Pancreas (tissue), 10 donors: ENCODE measurements at places on chromosomes 12 and 14. TPM values are rescaled to one million over a fixed set of nuclear protein-coding genes. Genes with fewer than 3 reads are reported as not detected.
A peak's percentile ranks its signal among the peaks of the same experiment; 100 is the strongest.

DNA sequence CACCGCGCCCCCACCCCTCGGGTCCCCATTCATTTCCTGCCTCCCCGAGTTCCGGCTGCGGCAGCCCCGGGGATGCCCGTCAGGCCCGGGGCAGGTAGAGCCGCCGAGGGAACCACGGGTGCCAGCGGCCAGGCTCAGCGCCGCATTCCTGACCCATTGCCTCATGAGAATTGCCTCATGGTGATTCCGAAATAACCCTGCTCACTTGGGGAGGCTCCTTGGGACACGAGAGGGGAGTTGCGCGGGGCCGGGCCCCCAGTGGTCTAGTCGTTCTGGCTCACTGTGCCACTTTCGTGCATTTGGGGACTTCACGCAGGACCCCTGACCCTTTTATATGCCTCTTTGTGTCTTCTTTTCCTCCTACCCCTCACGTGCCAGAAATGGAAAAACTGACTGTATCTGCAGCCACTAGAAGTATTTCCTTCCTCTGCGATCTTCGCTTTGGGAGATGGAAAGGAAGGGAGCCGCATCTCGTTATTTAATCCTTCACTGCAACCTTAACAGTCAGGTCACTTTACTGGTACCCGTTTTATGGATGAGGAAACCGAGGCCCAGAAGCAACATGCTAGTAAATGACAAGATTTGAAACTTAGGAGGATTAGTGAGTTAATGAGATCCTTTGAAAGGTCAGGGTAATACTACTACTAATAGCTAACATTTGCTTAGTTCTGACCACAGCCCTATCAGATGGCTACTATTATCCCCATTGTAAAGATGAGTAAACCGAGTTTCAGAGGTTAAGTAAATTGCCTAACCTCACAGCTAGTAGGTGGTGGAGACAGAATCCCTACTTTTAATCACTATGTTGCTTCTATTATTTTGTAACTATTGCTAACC lies 768 bp downstream of the PTPN11 start:
- DNase-seq = peak; percentile 76

GRCh38 chr14:100911665-100912316 lies 8.3 kb upstream of the RTL1 start:
- DNase-seq = no peak

GRCh38 chr12:7542813-7543212 lies 39.2 kb upstream of the CD163 start:
- DNase-seq = no peak

DNA sequence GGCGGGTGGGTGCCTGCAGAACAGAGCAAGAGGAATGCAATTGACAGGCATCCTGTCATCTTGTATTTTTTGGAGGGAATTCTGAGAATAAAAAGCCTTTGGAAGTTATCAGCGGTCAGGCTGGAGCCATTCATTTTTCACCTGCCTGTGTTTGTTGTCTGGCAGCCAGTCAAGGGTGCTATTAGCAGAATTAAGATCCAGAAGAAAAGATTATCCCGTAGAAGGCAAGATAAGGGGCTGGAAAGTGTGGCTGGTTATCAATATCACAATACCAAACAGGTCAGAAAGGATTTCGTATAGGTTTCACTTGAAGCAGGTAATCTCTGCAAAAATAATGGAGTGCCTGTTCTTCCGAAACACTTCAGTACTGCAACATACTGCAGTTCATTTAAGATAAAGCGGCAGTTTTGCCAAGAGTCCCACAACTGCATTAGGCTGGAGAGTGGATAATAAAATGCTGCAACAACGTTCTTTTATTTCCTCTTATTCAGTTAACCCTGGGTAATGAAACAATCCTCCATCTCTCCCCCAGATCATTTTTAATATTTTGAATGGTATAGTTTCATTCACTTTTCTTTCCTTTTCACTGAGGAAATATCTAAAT lies 171.2 kb upstream of the CDKN3 start:
- DNase-seq = no peak

GRCh38 chr14:54568821-54569595 lies 2.1 kb downstream of the SAMD4A start:
- DNase-seq = no peak

DNA sequence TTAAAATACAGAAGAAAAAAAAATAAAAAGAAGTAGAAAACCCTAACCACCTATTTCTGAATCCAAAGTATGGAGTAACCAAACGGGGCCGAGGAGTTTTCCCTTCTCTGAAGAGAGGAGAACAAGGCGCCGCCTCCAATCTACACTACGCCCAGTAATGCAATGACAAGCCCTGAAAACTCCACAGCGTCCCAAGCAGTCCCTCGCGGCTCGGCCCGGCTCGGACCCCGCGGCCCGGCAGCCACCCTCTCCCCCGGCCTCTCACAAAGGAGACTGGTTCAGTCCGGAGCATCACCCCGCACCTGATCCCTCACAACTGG lies 371 bp downstream of the CHD8 start:
- DNase-seq = no peak

DNA sequence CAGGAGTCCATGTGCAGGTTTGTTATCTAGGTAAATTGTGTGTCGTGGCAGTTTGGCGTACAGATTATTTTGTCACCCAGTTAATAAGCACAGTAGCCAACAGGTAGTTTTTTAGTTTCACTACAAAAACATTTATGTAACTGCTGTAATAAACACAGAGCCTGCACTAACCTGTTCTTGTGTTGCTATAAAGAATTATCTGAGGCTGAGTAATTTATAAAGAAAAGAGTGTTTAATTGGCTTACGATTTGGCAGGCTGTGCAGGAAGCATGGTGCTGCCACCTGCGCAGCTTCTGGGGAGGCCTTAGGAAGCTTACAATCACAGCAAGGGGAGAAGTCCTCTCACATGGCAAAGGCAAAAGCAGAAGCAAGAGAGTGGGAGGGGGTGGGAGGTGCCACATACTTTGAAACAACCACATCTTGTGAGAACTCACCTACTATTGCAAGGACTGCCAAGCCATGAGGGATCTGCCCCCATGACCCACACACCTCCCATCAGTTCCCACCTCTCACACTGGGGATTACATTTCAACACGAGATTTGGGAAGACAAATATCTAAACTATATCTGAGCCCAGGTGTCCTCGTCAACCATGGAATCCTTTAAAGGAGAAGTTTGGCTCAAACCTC lies 266.4 kb upstream of the GRIP1 start:
- no peak for DNase-seq

GRCh38 chr14:92144708-92145107 lies 22.9 kb downstream of the CPSF2 start:
- DNase-seq = no peak

- no peak for DNase-seq
Observed at GRCh38 chr14:97900196-97900854, 1103.1 kb downstream of the VRK1 start.

DNA sequence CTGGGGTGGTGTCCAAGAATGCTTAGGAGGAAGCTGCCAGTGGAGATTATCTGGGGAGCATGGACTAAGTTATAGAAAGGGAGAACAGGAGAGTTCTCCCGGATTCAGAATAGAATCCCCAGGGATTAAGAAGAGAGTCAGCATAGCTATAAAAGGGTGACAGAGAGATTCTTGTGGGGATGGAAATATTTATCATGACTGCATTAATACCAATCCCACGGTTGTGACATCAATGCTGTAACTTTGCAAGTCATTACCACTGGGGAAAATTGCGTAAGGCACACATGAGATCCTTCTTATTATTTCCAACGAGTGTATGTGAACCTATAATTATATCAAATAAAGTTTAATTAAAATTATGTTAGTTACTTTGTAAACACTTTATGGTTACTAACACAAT lies 447.9 kb upstream of the TMEM132C start:
- DNase-seq = no peak

GRCh38 chr12:91361864-91362263 lies 179.2 kb upstream of the DCN start:
- DNase-seq = no peak

GRCh38 chr12:31274520-31275300 lies 51.2 kb downstream of the SINHCAF start:
- DNase-seq = no peak

DNA sequence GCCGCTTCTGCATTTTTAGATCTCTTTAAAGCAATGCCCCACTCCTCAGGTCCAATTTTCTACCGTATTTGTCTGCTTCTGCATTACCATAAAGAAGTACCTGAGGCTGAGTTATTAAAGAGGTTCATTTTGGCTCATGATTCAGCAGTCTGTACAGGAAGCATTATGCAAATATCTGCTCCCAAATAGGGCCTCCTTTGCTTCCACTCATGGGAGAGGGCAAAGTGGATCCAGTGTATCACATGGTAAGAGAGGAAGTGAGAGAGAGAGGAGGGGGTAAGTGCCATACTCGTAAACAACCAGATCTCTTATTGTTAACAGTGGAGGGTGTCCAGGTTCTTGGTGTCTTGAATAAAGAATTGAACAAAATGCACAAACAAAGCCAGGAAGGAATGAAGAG lies 316.1 kb upstream of the SEL1L start:
- no peak for DNase-seq

- DNase-seq = no peak
Observed at GRCh38 chr12:4106621-4107020, 166.9 kb upstream of the CCND2 start.

GRCh38 chr12:118271770-118272417 lies 100.8 kb downstream of the TAOK3 start:
- DNase-seq = no peak

DNA sequence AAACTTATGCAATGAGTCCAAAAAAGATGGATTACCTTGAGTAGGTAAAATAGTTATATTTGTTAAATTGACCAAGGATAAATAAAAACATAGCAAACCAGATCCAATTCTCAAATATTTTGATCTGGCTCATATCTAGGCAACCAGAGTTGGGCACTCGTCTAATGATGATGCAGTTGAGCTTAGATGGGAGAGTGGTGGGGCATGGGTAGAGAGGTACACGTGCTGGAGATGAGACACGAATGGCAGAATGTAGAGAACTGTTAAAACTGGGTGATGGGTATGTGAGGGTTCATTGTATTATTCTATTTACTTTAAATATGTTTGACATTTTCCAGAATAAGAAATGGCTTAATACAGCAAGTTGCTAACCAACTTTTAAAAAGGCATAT lies 7.6 kb upstream of the RNF34 start:
- no peak for DNase-seq

GRCh38 chr12:116144384-116144783 lies 133.1 kb downstream of the MED13L start:
- DNase-seq = no peak

DNA sequence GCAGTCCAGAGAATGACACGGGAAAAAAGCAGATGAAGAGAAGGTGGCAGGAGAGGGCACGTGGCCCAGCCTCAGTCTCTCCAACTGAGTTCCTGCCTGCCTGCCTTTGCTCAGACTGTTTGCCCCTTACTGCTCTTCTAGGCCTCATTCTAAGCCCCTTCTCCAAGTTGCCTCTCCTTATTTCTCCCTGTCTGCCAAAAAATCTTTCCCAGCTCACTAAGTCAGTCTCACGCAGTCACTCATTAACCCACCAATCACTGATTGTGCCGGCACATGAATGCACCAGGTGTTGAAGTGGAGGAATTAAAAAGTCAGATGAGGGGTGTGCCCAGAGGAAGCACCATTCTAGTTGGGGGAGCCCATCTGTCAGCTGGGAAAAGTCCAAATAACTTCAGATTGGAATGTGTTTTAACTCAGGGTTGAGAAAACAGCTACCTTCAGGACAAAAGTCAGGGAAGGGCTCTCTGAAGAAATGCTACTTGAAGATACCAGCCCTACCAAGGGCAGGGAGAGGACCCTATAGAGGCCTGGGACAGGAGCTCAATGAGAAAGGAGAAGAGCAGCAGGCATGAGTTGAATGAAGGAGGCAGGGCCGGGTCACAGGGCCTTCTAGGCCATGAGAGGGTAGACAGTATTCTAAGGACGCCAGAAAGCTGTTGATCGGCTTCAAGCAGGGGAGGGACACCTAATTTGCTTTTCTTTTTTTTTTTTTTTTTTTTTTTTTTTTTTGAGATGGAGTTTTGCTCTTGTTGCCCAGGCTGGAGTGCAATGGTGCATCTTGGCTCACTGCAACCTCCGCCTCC lies 40.9 kb downstream of the DAD1 start:
- no peak for DNase-seq

GRCh38 chr14:44798386-44799242 lies 163.1 kb downstream of the KLHL28 start:
- DNase-seq = no peak

- DNase-seq = no peak
Observed at GRCh38 chr14:58060077-58060476, 91.9 kb downstream of the ARMH4 start.

DNA sequence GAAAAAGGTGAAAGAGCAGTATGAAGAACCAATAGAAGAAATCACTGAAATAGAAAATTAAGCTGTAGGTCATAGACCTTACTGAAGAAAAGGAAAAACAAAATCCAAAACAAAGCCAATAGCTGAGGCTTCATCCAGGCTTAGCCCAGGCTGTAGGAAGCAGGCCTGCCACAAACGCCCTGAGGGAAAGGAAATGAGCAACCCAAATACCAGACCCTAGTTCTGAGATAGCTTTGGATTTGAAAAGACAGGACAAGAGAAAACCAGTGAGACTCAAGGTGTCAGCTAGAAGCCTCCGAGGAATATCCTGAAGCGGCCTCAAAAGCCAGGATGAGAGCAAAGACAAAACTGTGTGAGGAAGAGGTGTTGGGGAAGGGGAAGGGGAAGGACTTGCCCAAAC lies 79.2 kb downstream of the FERMT2 start:
- no peak for DNase-seq

DNA sequence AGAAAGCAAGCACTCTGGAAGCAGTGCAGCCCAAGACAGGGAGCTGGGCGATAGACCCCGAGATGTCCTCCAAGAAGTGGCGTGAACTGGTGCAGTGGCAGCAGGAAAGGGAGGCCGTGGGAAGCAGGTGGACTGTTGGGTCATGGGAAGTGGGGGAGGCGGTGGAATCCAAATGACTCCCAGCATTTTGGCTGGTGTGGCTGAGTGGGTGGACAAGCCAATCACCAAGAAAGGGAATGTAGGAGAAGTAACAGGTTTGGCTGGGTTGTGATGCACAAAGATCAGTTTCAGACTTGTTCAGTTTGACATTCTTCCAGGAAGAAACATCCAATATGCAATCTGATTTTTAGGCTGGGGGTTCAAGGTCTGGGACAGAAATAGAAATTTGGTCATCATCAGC lies 46.0 kb upstream of the KTN1 start:
- DNase-seq = no peak

IFNG gene
- not detected for total RNA-seq

TGM1 gene
- 3.8 TPM for total RNA-seq

KERA gene
- total RNA-seq = not detected

NYNRIN gene
- 3.7 TPM for total RNA-seq

TSPAN19 gene
- 0.15 TPM for total RNA-seq

GUCY2C gene
- total RNA-seq = not detected

CLEC6A gene
- total RNA-seq = not detected

SALL2 gene
- total RNA-seq = 1.8 TPM

PPP4R4 gene
- total RNA-seq = 0.66 TPM

INHBE gene
- total RNA-seq = 0.24 TPM

OTX2 gene
- not detected for total RNA-seq
